ENCODE measurements at places on chromosomes 7 and 10.

DNA sequence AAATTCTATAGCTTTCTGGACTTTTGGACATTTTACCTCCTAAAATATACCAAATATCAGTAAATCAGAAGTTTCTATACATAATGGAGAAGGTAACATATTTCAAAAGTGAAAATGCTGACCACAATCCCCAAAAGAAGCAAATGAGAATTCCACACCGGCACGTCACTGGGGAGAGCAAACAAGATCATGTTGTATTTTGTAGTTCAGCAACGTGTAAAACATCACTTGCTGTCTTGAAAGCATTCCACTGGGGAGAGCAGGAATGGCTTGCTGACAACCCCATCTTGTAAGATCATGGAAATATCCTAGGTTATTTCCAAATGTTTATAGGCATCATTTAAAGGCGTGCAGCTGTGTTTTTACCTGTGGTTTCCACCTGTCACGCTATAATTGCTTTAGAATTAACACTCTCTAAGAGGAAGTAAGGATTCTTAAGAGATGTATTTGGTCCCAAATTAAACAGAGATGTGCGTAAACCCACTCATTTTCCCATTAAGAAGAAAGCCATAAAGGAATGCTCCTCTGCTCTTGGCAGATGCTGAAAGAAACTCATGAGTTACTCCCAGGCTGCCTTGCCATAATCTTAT, 397.1 kb upstream of the POT1 start:
- DNase-seq, result no peak

GRCh38 chr7:17516771-17517170, 218.3 kb downstream of the AHR start:
- DNase-seq, result no peak

DNA sequence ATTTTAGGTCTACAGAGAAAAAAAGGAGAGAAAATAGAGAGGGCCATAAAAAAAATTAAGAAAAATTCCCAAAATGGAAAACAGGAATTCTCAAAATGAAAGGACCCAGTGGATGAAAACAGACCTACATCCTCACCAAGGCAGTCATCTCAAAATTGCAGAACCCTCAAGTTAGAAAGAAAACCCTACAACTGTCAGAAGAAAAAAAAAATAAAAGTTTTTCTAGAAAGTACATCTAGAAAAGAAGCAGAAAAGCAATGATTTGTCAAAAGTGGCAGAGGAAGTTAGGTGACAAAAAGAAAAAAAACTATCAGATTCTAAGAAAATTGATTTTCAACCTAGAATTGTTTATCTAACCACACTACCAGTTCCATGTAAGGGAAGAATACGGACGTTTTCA, 167.6 kb upstream of the LRGUK start:
- DNase-seq, result no peak

DNA sequence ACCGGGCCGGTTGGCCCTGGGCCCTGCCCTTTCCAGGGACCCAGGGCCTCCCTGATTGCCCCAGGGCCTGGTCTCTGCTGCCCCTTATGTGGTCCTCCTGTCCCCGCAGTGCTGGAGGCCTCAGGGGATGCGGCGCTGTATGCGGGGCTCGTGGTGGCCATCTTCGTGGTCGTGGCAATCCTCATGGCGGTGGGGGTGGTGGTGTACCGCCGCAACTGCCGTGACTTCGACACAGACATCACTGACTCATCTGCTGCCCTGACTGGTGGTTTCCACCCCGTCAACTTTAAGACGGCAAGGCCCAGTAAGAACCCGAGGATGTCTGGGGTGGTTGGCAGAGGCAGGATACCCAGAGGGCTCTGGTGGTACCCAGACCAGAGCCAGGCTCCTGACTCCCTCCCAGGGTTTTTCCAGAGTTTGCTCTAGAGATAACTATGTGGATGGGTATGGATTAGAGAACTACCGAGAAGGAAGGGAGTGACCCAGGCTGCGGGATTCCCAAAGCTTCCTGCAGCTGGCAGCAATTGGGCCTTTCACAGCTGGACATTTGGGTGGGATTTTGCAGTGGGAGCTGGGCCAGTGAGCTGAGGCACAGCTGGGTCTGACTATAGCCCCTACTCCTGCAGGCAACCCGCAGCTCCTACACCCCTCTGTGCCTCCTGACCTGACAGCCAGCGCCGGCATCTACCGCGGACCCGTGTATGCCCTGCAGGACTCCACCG, 28.1 kb upstream of the SLC29A3 start:
- DNase-seq, result no peak

DNA sequence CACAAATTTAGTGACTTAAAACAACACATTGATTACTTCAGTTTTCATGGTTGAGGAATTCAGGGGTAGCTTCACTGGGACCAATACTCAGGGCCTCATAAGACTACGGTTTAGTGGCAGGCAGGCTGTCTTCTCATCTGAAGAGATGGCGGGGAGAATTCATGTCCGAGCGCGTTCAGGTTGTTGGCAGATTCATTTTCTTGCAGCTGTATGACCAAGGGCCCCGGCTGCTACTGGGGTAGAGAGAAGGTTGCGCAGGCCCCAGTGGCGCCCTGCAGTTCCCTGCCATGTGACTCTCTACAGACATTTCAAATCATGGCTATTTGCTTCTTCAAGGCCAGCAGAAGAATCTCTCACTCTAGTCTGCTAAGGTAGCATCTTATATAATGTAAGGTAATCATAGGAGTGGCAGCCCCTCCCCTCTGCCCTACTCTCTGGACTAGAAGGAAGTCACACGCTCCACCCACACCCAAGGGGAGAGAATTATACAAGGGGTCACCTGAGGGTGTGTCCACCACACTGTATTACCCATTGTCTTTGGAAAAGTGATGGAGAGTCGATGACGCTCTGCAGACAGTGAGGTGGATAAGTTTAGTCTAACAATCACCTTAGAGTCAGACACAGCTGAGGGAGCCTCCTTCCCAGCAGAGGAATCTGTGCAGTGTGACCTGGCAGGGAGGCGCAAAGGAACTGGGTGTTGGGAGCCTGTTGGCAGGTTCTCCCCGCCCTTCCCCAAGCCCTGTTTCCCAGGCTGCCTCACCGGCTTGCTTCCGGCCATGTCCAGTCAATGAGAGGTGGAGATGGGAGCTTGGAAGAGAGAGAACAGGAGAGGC, 35.7 kb upstream of the PLEKHA1 start:
- DNase-seq, result no peak

- DNase-seq, result no peak
Observed at GRCh38 chr10:76202777-76203176, 771.4 kb downstream of the LRMDA start.

- DNase-seq, result no peak
Observed at GRCh38 chr10:58672845-58673244, 160.2 kb downstream of the BICC1 start.

Data from hematopoietic multipotent progenitor cell treated with erythropoietin and hydrocortisone succinate and interleukin-3 and kit ligand, for 15 days (in vitro differentiated cells).